ENCODE measurements at places on chromosomes 2 and 18. TPM values are rescaled to one million over a fixed set of nuclear protein-coding genes. Genes with fewer than 3 reads are reported as not detected.

The SMAD2 gene
- 73.8 TPM for polyA plus RNA-seq

The NETO1 gene
- 2.6 TPM for polyA plus RNA-seq

The GKN2 gene
- polyA plus RNA-seq = not detected

The REG3G gene
- polyA plus RNA-seq = not detected

The SLC8A1 gene
- polyA plus RNA-seq = 7.6 TPM

The NT5DC4 gene
- polyA plus RNA-seq = not detected

The RPL37A gene
- 6,566 TPM for polyA plus RNA-seq

The TTR gene
- polyA plus RNA-seq = 2.4 TPM

The LYPD6 gene
- polyA plus RNA-seq = 2.7 TPM
